Esophagus mucosa (tissue), 1 donor: ENCODE measurements at places on chromosomes 3 and 15. TPM values are rescaled to one million over a fixed set of nuclear protein-coding genes. Genes with fewer than 3 reads are reported as not detected.

DNA sequence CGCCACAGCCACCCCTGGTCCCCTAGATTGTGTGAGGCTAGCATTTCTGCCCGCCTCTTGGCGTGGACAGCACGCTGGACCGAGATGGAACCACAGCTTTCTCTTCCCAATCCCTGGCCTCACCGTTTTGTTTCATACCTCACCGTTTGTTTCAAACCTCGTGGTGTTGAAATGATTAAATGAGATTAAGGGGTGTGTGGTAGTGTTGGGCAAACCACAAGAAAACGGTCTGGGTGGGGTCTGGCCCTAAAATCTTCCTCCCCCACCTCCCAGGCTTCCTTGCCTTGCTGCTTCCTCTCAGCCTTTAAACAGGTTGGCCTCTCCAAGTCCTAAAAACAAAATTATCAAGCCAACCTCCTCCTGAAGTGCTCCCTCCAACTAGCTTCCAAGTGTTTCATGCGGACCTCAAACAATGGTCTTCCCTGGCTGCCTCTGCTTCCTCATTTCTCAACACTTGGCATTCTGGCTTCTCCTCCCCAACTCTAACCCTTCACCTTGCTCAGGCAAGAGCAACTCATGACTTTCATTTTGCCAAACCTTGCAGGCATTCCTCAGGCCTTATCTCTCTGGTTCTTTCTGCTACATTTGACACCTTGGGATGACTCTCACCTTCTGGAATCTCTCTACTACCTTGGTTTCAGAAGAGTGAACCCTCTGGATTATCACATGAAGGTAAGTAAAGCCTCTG lies 1.4 kb upstream of the ATP13A3 start:
- ATAC-seq = peak; percentile 33

The ENTPD3 gene
- 9.2 TPM for total RNA-seq

GRCh38 chr3:141055136-141055535 lies 4.0 kb downstream of the SPSB4 start:
- ATAC-seq = no peak

DNA sequence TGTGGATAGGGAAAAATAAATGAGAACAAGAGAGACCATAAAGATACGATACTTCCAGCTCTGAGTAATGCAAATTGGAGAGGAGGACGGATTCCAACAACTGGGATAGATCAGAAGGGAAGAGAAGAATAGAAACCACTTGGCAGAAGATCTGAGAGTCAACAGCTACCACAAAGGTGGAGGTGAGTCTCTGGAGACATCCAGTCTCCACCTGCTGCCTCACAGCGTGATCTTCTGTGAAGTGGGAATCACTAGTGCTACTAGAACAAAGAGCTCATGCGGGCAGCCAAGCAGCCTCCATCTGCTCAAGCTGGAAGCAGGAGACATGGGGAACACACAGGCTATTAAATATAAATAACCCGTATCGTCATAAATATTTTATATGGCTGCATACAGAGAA lies 558.5 kb upstream of the CFAP20DC start:
- no peak for ATAC-seq
